ENCODE measurements at places on chromosomes 5 and 9.
A peak's percentile ranks its signal among the peaks of the same experiment; 100 is the strongest.

- peak; percentile 77 for DNase-seq
These were observed at the start of gene ANKRD33B for GRCh38 chr5:10563945-10564837. Gene ANKRD33B, plus strand, starts transcription at chr5:10564070. Its CDS starts 398 bp downstream, at chr5:10564468.

- no peak for DNase-seq
These were observed 4.7 kb upstream of the GCNT1 start for GRCh38 chr9:76454311-76454710.

DNA sequence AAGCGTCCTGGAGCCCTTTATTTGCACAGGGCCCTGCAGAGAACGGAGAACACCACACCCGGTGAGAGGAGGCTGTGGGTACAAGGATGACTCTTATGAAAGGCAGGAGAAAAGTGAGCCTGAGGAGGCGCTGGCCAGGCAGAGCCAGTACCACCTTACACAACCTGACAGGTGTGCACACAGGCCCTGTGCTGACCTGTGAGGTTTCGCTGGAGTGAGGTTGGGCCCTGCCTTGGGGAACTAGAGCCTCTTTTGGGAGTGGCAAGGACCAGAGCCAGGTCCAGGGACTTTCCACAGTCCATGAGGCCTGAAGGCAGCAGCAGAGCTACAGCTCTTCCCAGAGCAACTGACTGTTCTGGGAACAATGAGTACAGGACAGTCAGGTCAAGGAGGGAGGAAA lies 3.1 kb downstream of the SRD5A1 start:
- no peak for DNase-seq

GRCh38 chr5:126182971-126183695 lies 240.1 kb upstream of the GRAMD2B start:
- no peak for DNase-seq

DNA sequence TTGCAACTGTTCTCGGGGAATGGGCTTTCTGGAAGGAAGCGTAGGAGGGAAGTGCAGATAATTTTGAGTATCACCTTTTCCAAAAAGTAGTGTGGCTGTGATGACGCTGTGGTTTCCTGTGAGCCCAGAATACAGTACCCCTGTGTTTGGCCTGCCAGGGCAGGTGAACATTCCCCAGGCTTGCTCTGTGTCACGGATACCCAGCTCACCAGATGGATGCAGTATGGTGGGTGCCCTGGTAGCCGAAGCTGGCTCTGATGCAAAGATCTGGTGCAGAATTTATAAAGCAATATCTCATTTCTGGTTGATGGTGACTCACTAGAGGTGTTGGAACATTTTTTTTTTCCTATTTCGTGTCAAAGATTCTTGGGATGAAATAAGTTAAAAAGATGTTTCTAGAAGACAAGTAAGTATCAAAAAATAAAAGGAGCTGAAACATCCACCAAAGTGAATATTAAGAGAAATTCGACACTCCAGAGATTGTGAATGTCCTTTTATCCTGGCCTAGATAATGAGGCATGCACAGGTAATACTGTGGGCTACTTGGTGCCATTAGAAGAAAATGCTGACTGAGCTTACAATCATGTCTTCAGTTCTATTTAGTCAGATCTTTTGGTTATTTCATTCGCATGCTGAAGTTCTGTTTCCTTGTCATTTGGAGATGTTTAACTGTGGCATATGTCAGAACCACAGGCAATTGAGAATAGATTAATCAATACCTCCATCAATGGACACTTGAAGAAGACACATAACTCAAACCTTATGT lies 200.1 kb downstream of the GADD45G start:
- DNase-seq = no peak

DNA sequence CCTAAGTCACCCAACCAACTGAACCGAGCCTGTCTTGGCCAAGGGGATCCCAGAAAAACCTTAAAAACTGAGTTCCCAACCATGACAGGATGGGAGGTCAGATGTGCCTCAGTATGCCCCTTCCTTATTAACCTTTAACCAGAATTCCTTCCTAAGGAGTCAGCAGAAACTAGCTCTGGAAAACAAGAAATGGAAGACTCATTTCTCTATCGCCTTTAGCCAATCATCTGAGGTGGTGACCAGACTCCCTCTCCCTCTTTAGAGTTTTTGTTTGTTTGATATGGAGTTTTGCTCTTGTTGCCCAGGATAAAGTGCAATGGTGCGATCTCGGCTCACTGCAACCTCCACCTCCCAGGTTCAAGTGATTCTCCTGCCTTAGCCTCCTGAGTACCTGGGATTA lies 37.5 kb downstream of the SLC28A3 start:
- DNase-seq = no peak

DNA sequence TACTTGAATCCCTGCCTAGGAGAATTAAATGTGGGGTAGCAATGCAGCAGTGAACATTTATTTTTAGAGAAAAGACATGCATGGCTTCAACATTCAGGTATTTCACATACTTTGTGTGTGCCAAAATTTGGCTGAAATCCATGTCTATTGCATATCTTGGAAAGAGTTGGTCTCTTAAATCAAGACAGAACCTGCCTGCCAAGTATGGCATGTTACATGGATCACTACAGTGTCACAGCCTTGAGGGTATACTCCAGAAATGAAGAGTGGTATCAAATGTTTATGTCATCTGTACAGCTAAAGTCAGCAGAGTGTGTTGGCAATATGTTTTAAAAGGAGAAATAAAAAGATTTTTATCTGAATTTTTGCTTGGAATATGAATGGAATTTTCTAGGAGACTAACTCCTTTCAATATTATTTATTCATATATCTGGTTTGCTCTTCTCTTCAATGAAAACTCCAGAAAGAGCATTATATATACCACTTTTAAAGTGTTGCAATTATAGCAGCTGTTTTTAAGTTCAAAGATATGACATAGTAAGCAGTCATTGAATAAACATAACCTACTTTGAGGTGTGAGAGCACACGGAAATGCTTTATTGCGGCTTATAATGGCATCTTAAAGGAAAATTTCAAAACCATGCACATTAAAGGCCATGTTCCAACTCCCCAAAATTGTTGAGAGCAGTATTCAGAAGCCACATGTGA lies 95.4 kb upstream of the MINAR2 start:
- DNase-seq = no peak

- DNase-seq = no peak
These were observed 34.6 kb upstream of the CPEB4 start for GRCh38 chr5:173853370-173854131.

DNA sequence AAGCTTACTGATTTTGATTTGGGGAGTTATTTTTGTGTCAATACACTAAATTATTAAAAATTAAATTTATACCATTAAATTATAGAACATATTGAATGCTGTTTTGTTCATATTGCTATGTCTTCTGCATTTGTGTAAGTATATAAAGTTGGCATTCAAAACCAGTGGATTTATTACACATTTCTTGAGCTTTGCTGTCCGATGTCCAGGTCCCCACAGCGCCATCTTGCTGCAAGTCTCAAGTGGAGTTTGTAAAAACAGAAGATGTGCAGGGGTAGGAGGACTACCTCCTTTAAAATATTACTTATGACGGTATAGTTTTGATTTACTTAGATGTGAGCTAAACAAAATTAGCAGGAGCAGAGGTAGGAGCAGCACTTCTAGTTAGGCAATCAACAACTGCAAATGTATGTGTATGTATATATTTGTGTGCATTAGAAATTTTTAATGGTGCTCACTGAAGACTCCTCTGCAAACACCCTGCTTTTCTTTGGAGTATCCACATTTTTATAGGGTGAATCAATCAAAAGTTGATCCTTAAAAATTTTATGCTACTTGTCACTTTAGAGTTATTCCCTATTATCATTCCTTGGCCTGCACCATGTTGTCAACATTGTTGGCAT lies 37.4 kb downstream of the CPEB4 start:
- DNase-seq = peak; percentile 25

DNA sequence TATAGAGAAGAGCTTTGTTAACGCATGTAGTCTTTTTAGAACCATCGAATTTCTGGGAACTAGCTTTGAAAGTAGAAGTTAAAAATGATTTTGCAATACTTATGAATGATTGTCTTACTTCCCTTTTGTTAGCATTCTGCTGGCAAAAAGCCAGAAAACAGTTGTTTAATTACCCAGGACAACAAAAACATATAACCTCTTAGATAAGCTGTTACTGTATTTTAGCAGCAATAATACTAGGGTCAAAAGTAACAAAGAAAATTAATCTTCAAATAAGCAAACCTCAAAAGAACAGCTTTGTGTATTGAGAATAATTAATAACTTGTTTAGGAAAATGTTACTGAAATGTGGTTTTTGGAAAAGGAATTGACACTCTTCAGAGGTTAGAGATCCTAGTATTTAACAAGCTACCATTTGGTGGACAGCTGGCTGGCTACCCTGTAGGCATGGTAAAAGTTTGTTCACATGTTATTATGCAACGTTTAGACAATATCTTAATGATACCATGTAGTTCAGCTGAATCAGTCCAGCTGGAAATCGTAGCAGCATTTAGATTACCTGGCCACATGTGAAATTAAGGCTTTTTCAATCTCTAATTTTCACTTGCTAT lies 3.8 kb downstream of the FGF10 start:
- no peak for DNase-seq

GRCh38 chr5:41903382-41903891 lies 707 bp upstream of the RIMOC1 start:
- DNase-seq = no peak

GRCh38 chr5:93359296-93359959 lies 221.6 kb downstream of the NR2F1-AS1 start:
- peak; percentile 16 for DNase-seq

DNA sequence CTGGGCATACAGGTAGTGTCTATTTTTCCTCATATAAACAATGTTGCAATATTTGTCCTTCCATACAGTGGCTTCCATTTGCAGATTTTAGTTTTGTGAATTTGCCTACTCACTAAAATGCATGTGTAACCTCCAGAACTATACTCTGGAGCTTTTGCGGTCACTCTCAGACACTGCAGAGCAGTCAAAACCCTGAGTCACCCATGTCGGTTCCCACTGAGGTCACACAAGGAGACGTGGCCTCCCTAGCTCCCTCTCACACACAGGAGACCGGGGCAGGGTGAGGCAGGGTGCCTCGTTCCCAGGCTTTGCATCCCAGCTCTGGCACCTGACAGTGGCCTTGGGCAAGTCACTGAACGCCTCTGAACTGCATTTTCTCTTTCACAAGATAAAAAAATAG lies 55.5 kb upstream of the ZNF354A start:
- DNase-seq = peak; percentile 50

Data from A549 (cell line).